ENCODE measurements at places on chromosomes 13 and 19.

- DNase-seq = peak; percentile 77
Measured at GRCh38 chr13:32650705-32651311, 64.6 kb downstream of the PDS5B start.

- no peak for DNase-seq
Measured at GRCh38 chr13:89061821-89062220, 1390.7 kb downstream of the SLITRK5 start.

GRCh38 chr13:78652651-78653050 lies 6.3 kb downstream of the OBI1 start:
- no peak for DNase-seq

DNA sequence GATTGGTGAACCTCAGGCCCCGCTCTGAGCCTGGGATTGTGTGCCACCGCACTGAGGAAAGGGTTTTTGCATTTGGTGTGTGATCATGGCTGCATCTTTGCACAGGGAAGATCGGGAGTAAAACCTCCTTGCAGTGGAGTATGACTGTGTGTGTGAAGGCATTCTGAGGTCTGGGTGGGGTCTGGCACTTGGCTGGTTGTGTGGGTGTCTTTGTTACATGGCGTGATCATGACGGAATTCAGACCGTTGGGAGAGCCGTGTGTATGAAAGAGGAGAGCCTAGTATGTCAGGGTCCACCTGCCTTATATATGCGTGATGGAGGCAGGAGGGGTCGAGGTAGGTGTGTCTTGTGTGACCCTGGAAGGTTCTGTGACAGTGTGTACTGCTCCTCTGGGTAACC lies 740 bp upstream of the BEST2 start:
- DNase-seq = no peak

GRCh38 chr19:14561847-14562351 lies 10.0 kb downstream of the NDUFB7 start:
- peak; percentile 37 for DNase-seq

- DNase-seq = peak; percentile 94
Measured at GRCh38 chr19:38079926-38080380, 144.1 kb downstream of the DPF1 start.

GRCh38 chr13:93098972-93099371 lies 127.6 kb upstream of the GPC6 start:
- no peak for DNase-seq

DNA sequence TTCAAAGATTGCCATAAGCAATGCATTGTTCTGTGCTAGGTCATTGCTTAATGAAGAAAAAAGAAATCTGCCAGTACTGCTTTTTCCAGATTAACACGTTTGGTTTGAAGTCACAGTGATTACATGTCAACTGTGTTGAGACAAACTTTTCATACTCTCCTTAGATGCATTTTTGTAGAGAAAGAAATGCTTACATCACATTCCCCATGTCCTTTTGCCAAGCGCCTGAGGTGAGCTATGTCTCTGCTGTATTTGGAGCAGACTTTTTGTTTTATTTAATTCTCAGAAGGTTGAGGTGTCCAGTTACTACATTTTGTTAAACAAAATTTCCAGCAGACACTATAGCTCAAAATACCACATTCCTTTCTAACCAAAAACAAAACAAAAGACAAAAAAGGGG lies 16.2 kb downstream of the LACC1 start:
- no peak for DNase-seq

- DNase-seq = peak; percentile 76
Measured at GRCh38 chr13:98482476-98483444, 94.1 kb downstream of the STK24 start.

- no peak for DNase-seq
Measured at GRCh38 chr19:6590827-6591319, at the start of gene CD70. Gene CD70 (minus strand): TSS chr19:6591150. CDS start chr19:6591002, 148 bp downstream.

DNA sequence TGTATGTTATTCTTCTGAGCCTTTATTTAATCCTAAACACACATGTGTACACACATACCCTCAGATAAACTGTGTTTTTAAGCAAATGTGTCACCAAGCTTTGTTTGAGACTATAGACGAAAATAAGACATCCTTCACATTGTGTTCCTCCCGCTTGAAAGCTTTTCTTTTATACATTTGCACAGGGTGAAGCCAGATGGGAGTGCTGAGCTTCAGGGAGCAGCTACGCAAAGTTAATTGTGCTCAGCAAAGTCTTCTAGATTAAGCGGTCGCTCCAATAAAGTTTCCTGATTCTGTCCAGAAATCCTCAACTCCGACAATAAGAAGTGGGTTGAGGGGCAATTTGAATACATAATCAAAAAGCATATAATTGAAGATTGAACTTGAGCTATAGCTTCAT lies 117.2 kb upstream of the ARGLU1 start:
- DNase-seq = no peak

GRCh38 chr13:93625536-93625935 lies 398.9 kb downstream of the GPC6 start:
- DNase-seq = peak; percentile 22

DNA sequence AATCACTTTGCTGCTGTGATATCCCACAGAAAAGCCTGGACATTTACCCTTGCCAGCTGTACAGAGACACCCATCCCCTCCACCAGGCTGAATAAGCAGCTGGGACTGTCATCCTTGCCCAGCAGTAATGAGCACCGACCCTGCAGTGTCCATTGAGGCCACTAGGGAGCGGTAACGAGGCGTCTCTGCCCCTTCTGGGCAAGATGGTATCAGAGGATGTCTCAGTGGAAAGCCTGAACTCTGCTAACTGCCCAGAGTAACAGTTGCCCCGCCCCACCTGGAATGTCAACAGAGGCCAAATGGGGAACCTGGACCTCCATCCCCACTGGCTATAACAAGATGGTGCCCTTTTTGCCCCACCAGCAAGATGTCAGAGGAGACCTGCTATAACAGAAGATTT lies 22.8 kb upstream of the CEACAM20 start:
- DNase-seq = peak; percentile 16

DNA sequence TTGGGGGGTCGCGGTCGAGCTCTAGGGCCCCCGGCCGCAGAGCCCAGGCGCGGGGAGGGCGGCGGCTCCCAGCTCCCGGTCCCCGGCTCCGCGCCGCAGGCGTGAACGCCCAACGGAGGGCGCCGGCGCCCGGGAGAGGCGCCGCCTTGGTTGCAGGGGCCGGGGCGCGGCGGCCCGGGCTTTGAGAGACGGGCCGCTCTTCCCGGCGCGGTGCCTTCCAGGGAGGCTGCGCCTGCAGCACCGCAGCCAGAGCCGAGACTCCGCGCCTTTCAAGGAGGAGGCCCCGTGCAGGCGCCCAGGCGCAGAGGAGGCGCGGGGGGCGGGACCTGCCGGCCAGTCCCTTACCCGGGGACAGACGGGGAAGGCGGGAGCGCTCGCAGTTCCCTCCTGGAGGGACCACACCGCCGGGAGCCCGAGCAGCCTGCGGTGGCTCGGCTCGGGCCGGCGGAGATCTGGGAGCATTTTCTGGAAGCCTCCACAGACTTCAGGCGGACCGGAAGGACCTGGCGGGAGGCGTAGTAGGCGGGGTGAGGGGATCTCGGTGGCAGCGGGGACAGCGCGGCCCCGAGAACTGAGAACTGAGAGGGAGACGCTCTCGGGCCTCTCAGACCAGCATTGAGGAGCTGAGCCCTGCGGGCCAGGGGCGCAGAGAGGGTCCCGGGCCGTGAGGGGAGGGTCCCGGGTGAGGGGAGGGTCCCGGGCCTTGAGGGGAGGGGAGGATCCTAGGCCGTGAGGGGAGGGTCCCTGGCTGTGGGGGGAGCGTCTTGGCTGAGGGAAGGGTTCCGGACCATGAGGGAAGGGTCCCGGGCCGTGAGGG lies 25.5 kb upstream of the MCF2L start:
- peak; percentile 20 for DNase-seq

DNA sequence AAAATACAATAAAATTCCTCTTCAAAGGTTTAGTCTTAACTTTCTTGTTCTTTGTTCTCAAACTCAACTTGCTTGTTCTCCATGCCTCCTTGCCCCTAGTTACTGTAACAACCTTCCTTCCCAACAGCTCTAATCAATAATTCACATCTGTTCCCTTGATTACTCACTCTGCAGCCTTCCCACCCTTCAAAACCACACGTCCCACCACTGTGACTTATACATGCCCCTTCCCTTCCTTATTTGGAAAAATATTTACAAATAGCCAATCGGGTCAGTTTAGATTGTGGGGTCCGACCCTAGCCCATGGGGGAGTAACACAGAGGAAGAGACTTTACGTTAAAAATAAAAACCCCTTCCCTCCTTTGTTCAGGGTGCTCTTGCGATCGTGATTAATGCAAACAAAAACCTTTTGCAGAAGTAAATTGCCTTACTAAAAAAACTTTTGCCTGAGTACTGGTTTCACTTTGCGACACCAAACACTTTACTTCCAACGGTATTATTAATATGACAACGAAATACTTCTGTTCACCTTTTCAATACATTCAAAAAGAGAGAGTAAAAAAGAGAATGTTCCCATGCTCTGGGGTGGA lies 512 bp upstream of the ZNF93 start:
- peak; percentile 40 for DNase-seq

DNA sequence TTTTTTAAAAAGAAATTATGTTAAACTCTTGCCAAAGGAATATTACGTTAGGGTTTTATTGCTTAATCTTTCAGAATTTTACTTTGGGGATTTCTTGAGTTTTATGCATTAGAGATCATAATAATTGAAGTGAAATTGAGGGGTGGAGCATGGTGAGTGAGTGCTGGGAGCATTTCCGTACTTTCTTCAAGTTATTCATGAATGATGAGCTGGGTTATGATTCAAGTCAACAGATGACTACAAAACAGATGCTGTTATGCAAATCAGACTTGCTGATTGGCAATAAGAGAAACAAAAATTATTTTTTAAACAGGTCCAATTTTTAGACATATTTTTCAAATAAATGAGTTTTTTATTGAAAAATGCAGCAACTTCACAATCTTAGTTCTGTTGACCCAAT lies 504.2 kb downstream of the DCT start:
- DNase-seq = no peak

DNA sequence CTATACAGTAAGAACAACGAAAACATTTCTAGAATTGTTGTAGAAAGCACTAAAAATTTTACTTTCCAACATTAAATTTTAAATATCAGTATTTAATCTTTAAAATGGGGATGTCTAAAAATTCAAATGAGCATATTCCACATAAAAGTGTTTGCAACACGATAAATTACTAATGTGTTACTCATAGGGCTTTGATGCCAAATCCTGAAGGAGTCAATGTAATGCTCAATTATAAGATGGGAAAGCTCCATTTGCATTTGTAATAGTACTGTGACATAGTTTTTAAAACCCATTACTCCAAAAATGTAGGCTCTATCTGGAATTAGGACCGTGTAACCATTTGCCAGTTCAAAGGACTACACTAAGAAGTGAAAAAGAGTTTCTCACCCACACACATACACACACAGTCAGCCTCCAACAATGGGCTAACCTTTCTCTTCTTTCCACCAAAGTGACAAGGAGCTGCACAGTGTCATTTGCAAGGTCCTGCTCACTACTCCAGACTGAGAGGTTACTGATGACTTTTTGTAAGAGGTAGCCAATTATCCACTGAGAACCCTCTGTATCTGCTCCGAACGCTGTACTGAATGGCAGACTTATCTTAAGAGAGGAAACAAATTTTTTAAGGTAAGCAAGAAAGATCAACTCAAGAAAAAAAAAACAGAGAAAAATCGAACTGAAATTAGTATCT lies 26.1 kb upstream of the EEF1AKMT1 start:
- peak; percentile 51 for DNase-seq

GRCh38 chr19:48433337-48433736 lies 12.4 kb upstream of the GRWD1 start:
- no peak for DNase-seq

GRCh38 chr19:51029718-51030117 lies 3.3 kb upstream of the KLK11 start:
- no peak for DNase-seq

- DNase-seq = peak; percentile 69
Measured at GRCh38 chr19:4051175-4052101, 15.3 kb downstream of the ZBTB7A start.

DNA sequence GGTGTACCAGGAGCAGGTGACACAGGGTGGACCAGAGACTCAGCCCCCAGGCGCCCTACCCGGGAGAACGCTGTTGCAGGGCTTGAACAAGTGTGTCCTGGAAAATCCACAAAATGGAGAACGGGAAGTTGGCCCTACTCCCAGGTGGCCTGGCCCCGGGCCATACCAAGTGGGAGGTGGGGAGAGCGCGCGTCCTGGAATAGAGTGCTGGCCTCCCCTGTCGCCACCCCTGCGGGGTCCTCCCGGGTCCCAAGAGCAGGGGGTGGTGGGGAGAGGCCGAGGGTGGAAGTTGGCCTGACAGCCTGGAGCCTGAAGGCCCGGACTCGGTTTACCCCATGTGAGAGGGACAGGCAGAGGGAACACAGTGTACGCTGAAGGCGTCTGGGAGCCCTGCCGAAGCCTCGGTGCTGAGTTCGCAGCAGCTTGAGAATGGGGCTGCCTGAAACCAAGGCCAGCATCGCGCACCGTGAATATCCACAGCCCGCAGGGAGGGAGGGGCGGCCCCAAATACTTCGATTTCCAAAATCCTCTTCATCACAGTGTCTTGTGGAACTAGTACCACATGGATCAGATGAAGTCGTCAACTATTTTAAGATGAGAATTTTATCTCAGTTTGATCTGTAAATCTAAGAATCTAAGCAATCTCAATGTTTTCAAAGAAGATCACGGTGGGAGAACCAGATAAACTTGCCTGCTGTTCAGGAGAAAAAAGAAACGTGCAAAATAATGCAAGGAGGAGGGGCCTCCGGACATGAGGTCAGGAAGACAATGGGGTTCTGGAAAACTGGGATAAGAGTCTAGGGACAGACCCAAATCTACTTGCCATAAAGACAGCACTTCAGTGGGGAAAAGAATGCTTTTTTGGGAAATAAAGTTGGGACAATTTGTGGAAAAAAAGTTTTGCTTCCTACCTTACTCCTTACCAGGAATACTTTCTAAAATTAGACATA lies 10.4 kb upstream of the KLF16 start:
- DNase-seq = no peak

DNA sequence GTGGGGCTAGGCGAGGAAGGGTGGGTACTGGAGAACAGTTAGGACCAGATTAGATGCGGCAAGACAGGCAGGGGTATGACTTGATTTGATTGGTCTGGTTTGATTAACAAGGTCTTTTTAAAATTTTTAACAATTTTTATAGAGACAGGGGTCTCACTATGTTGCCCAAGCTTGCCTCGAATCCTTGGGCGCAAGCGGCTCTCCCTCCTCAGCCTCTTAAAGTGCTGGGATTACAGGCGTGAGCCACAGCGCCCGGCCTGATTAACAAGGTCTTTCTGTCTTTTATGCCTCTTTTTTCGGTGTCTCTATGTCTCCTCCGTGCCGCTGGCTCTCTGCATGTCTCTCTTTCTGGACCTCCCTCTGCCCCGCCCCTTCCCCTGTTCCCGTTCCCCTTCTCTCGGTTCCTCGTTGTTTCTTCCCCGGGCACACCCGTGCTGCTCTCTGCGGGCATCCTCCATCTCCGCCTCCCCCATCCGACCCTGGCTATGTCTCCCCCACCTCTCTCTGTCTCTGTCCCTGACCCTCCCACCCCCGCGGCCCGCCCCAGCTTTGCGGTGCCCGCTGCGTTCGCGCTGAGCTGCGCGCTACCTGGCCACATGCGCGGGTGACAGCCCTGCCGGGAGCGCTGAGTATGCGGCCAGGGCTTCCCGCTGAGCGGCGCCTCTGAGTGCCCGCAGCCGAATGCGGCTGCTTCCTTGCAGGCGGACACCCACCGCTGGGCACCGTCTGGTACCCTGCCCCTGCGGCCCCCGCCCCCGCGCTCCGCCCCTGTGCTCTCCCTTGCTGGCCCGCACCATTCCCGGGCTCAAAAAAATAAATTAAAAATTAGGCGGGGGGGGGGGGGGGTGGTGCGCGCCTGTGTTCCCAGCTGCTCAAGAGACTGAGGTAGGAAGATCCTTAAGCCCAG lies 8.1 kb upstream of the SDHAF1 start:
- DNase-seq = no peak

GRCh38 chr19:48571378-48572162 lies 19.6 kb downstream of the SULT2B1 start:
- DNase-seq = no peak

GRCh38 chr13:40599124-40599523 lies 67.3 kb downstream of the FOXO1 start:
- no peak for DNase-seq
